Placental pericyte (primary cell): ENCODE measurements at places on chromosomes 7 and 10. TPM values are rescaled to one million over a fixed set of nuclear protein-coding genes. Genes with fewer than 3 reads are reported as not detected.

Gene JAZF1
- total RNA-seq, result 9.9 and 13.1 TPM in 2 replicates

Gene CPA2
- total RNA-seq, result 0.22 TPM in 1 of 2 replicates, not detected in the other

Gene SPAG6
- not detected in 2 replicates for total RNA-seq

Gene CRYGN
- total RNA-seq, result not detected in 2 replicates

Gene CC2D2B
- not detected in 2 replicates for total RNA-seq

Gene LRIT1
- not detected in 2 replicates for total RNA-seq

Gene SUGCT
- total RNA-seq, result 3.7 and 6.7 TPM in 2 replicates

Gene OR2A42
- total RNA-seq, result not detected in 2 replicates

Gene PRTFDC1
- total RNA-seq, result 11.8 and 15.6 TPM in 2 replicates

Gene CCDC186
- 22.5 and 25.8 TPM in 2 replicates for total RNA-seq

Gene ANK3
- total RNA-seq, result 6.6 and 7.7 TPM in 2 replicates

Gene MACROH2A2
- 1.3 and 2.0 TPM in 2 replicates for total RNA-seq

Gene ADCK2
- 19.2 and 21.0 TPM in 2 replicates for total RNA-seq

Gene ENTPD7
- total RNA-seq, result 43.1 and 75.7 TPM in 2 replicates

Gene SKAP2
- total RNA-seq, result 3.7 and 5.4 TPM in 2 replicates

Gene GNGT1
- total RNA-seq, result not detected in 2 replicates

Gene GJD4
- not detected in 2 replicates for total RNA-seq

Gene STK32C
- 16.3 and 24.9 TPM in 2 replicates for total RNA-seq

Gene AZGP1
- total RNA-seq, result not detected in 2 replicates

Gene TMEM60
- total RNA-seq, result 10.5 and 14.9 TPM in 2 replicates

Gene OR2A1
- 0.14 TPM in 1 of 2 replicates, not detected in the other for total RNA-seq

Gene TMEM236
- under 0.01 and 0.14 TPM in 2 replicates for total RNA-seq

Gene BHLHA15
- 1.7 and 16.2 TPM in 2 replicates for total RNA-seq

Gene KCNH2
- 0.22 TPM in 1 of 2 replicates, not detected in the other for total RNA-seq

Gene HILPDA
- 9.8 and 14.5 TPM in 2 replicates for total RNA-seq

Gene ADARB2
- total RNA-seq, result not detected in 2 replicates

Gene CSGALNACT2
- total RNA-seq, result 30.1 and 33.0 TPM in 2 replicates

Gene CALCR
- under 0.01 and 0.14 TPM in 2 replicates for total RNA-seq

Gene OR13A1
- under 0.01 TPM in 1 of 2 replicates, not detected in the other for total RNA-seq

Gene ARL5B
- total RNA-seq, result 29.1 and 33.9 TPM in 2 replicates

Gene LIPN
- not detected in 2 replicates for total RNA-seq

Gene CYP2C8
- total RNA-seq, result not detected in 2 replicates

Gene SLC18A2
- total RNA-seq, result not detected in 2 replicates

Gene EIF5AL1
- 0.44 and 0.72 TPM in 2 replicates for total RNA-seq

Gene HOXA4
- total RNA-seq, result 0.29 TPM in 1 of 2 replicates, not detected in the other

Gene IL15RA
- total RNA-seq, result 10.7 and 11.2 TPM in 2 replicates

Gene PLAC9
- total RNA-seq, result 0.29 and 0.44 TPM in 2 replicates

Gene EPHA1
- total RNA-seq, result 0.43 TPM in 1 of 2 replicates, not detected in the other

Gene STEAP1B
- 2.2 and 8.4 TPM in 2 replicates for total RNA-seq

Gene CYP26C1
- 0.14 TPM in 1 of 2 replicates, not detected in the other for total RNA-seq

Gene ZDHHC16
- total RNA-seq, result 55.1 and 92.6 TPM in 2 replicates

Gene ERCC6
- total RNA-seq, result 14.0 and 22.2 TPM in 2 replicates

Gene CYP3A5
- total RNA-seq, result under 0.01 and 0.72 TPM in 2 replicates

Gene RAB19
- total RNA-seq, result not detected in 2 replicates
